H1 (cell line): ENCODE measurements at places on chromosomes 2 and 18. TPM values are rescaled to one million over a fixed set of nuclear protein-coding genes. Genes with fewer than 3 reads are reported as not detected.

DNA sequence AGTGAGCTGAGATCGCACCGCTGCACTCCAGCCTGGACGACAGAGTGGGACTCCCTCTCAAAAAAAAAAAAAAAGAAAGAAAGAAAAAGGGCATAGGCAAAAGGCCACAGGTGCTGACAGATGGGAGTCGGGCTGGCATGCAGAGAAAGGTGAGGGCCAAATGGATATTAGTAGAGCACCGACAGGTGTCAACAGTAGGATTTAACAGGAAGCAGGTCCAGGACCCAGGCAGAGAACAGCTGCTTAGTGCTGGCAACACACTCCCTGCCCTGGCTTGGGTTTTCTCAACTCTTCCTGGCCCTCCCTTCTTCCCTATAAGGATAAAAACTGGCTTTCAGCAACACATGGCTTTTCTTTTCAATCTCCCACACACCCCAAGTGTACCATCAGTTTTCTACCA, 84.9 kb downstream of the MRO start:
- H3K27me3 ChIP-seq: no peaks in the 10 kb centered on the region
- H3K27ac ChIP-seq: no peak overlapping the region
- no peak overlapping the region for H3K4me3 ChIP-seq
- no peaks in the 10 kb centered on the region for H3K4me1 ChIP-seq

DNA sequence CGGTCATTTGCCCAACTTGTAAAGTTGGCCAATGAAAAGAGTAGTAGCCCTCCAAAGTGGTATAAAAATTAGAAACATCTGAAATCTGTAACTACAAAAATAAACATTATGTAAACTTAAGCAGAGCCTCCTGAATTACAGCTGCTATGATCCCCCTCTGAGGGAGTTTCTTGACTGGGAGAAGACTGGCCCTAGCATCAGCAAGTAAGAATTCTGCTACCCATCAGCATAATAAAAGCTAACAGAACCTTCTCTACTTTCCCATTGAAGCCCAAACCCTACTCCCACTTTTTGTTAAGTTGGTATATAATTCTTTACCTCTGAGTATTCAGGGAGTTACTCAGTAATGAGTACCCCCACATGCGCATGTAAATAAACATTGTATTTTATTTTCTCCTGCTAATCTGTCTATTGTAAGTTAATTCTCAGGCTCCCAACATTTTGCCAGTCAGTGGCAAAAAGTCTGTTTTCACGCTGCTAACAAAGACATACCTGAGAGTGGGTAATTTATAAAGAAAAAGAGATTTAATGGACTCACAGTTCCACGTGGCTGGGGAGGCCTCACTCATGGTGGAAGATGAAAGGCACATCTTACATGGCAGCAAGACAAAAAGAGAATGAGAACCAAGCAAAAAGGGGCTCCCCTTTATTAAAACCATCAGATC, 71.3 kb downstream of the MYL12B start:
- H3K27me3 ChIP-seq: no peaks in the 10 kb centered on the region
- DNase-seq: no peak
- no peak overlapping the region for H3K4me3 ChIP-seq
- H3K36me3 ChIP-seq: no peaks in the 10 kb centered on the region
- peaks cover 3% of the 10 kb centered on the region; the same call in 1 of the 2 replicates for H3K4me1 ChIP-seq

Gene IL1B
- total RNA-seq: not detected in 2 replicates

Gene EVX2
- total RNA-seq: not detected in 2 replicates

- no peak overlapping the region for H3K4me3 ChIP-seq
- H3K27ac ChIP-seq: no peak overlapping the region
- H3K4me1 ChIP-seq: peaks cover 2% of the 10 kb centered on the region
- H3K36me3 ChIP-seq: no peaks in the 10 kb centered on the region
Measured at GRCh38 chr2:108348816-108349570, 28.8 kb upstream of the SULT1C4 start.

- no peak overlapping the region for H3K4me3 ChIP-seq
- DNase-seq: no peak
- H3K27me3 ChIP-seq: no peaks in the 10 kb centered on the region
- no peaks in the 10 kb centered on the region for H3K36me3 ChIP-seq
- no peak overlapping the region for H3K27ac ChIP-seq
Measured at GRCh38 chr2:222810044-222810443, 50.8 kb upstream of the ACSL3 start.

- no peak overlapping the region for H3K27ac ChIP-seq
- no peaks in the 10 kb centered on the region for H3K27me3 ChIP-seq
- no peak overlapping the region for H3K4me3 ChIP-seq
- H3K36me3 ChIP-seq: no peaks in the 10 kb centered on the region
Measured at GRCh38 chr18:24485681-24486080, 25.2 kb downstream of the HRH4 start.

DNA sequence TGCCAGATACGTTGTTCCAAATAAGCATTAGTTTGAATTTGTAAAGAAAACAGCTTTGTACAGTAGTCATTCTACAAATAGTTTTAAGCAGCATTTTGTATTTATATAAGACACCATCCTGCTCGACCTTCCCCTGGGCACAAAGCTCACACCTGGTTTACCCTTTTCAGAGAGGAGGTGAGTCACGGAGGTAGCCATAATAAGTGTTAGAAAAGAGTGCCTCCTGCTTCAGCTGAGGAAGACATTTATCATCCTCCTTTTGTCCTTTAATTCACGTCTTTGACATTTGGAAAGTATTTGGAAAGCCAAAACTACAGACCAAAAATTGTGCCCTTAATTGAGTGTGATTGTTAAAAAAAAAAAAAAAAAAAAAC, 6.8 kb downstream of the RAB12 start:
- H3K4me1 ChIP-seq: peaks cover 20% of the 10 kb centered on the region
- no peak overlapping the region for H3K27ac ChIP-seq

DNA sequence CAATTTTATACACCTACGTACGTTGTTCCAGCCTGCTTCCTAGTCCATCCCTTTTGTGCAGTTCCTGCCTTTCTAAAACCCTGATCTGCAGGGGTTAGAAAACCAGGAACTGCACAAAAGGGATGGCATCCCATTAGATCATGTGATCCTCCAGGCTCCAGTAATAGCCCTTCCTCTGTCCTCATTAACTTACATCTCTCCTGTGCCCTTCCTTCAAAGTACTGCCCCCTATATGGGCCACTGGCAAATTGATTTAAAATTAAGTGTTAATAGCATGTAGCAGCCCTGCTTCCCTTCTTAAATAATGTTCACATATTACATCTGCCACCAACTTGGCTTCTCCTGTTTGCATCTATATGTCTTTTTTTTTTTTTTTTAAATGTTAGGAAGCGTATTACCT, 61.3 kb upstream of the NXPH2 start:
- H3K27ac ChIP-seq: no peak overlapping the region
- H3K36me3 ChIP-seq: no peaks in the 10 kb centered on the region
- H3K4me3 ChIP-seq: no peak overlapping the region
- DNase-seq: no peak
- no peaks in the 10 kb centered on the region for H3K4me1 ChIP-seq

GRCh38 chr2:36781907-36782720, 85.6 kb downstream of the VIT start:
- no peak for DNase-seq
- no peak overlapping the region; the same call in 1 of the 2 replicates for H3K27ac ChIP-seq
- no peaks in the 10 kb centered on the region for H3K36me3 ChIP-seq

Gene ZNF804A
- total RNA-seq: not detected in 2 replicates

DNA sequence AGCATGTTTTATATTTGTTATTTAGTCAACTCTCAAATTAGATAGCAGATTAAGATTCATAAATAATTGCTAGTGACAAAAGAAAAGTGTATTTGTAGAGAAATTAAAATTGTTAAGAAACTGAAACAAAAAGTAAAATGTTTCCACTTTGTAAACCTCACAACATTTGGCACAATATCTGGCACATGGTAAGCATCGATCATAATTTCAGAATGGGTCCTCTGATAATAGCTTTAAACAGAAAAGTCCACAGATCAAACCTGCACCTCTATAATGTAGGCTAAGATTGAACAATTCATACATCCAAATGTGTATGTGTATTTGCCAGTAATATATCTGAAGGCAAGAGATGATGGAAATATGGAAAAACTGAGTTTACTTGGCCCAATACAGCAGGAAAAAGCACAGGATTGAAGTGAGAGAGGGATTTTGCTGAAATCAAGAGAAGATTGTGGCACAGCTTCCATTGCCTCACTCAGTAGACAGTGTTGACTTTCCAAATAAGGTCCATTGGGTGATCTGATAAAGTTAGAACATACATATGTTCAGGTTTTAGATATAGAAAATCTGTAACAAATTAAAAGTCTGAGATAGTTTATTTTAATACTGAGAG, 39.4 kb downstream of the COBLL1 start:
- no peaks in the 10 kb centered on the region for H3K36me3 ChIP-seq
- H3K27ac ChIP-seq: no peak overlapping the region
- H3K4me1 ChIP-seq: no peaks in the 10 kb centered on the region
- H3K4me3 ChIP-seq: no peak overlapping the region

- DNase-seq: no peak
- no peak overlapping the region for H3K27ac ChIP-seq
- H3K27me3 ChIP-seq: no peaks in the 10 kb centered on the region
- no peak overlapping the region for H3K4me3 ChIP-seq
- H3K36me3 ChIP-seq: no peaks in the 10 kb centered on the region
- H3K4me1 ChIP-seq: no peaks in the 10 kb centered on the region
Measured at GRCh38 chr2:162422894-162423293, 79.0 kb downstream of the GCA start.

GRCh38 chr2:191441496-191442214, 196.5 kb downstream of the MYO1B start:
- H3K36me3 ChIP-seq: no peaks in the 10 kb centered on the region
- H3K4me3 ChIP-seq: no peak overlapping the region
- DNase-seq: no peak
- no peak overlapping the region for H3K27ac ChIP-seq

Gene RIT2
- 2.5 and 3.2 TPM in 2 replicates for total RNA-seq

Gene ALPP
- 0.15 TPM in 1 of 2 replicates, not detected in the other for total RNA-seq

Gene BARD1
- total RNA-seq: 29.8 and 32.3 TPM in 2 replicates

- H3K4me1 ChIP-seq: no peaks in the 10 kb centered on the region
- no peak for DNase-seq
- H3K4me3 ChIP-seq: no peak overlapping the region
- H3K27ac ChIP-seq: no peak overlapping the region
Measured at GRCh38 chr2:181300600-181301291, 156.4 kb upstream of the ITGA4 start.

DNA sequence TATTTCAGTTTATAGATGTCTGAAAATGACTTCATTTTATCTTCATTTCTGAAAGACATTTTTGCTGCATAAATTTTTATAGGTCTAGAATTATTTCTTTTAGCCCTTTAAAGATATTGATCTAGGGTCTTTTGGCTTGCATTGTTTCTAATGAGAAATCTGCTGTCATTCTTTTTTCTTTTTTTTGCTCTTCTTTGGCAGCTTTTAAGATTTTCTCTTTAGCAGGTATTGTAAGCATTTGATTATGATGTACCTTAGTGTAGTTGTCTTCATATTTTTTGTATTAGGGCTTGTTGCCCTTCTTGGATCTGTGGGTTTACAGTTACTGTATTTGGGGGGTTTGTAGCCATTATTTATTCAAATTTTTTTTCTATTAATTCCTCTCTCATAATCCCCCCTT, 66.0 kb upstream of the IL1R1 start:
- H3K27ac ChIP-seq: no peak overlapping the region
- no peaks in the 10 kb centered on the region for H3K4me1 ChIP-seq
- H3K27me3 ChIP-seq: no peaks in the 10 kb centered on the region
- no peak for DNase-seq
- H3K36me3 ChIP-seq: no peaks in the 10 kb centered on the region

- no peak for DNase-seq
- no peaks in the 10 kb centered on the region for H3K27me3 ChIP-seq
- no peaks in the 10 kb centered on the region; the same call in 1 of the 2 replicates for H3K36me3 ChIP-seq
- H3K27ac ChIP-seq: peak overlapping the region; percentile 39
Measured at GRCh38 chr2:174827371-174828369, 63.4 kb upstream of the CHRNA1 start.

GRCh38 chr2:45743531-45744396, 92.3 kb downstream of the PRKCE start:
- no peaks in the 10 kb centered on the region for H3K36me3 ChIP-seq
- no peaks in the 10 kb centered on the region for H3K4me1 ChIP-seq
- DNase-seq: no peak
- H3K4me3 ChIP-seq: no peak overlapping the region
- no peaks in the 10 kb centered on the region for H3K27me3 ChIP-seq

DNA sequence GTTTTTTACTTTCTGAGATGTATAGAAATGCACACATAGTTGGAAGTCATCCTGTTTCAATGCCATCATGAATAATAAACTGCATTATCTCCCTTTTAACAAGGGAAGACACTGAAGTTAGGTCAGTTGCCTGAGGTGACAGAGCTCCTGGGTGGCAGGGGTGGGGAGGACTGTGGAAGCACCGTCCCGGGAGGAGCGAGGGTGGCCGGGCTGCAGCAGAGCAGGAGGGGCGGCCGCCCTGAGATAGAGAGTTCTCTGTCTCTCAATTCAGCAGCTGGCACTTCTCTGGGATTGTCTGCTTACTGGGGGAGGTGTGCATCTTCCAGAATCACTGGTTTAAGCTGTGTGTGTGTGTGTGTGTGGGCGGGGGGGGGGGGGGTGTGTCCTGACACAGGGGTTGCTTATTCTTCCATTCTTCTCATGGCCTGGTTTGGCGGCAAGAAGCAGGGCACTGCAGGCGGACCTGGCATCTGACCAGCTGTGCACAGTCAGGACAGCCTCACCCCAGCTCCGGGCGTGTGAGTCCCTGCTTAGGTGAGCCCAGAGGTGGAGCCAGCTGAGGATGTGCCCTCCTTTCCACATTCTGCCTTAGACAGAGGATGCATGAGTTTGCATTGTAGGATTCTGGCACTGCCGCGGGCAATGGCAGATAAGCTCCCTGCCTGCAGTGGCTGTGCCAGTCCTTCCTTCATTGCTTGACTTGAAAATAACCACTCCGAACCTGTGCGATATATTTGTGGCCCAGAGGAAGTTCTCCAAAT, 40.4 kb downstream of the VWA3B start:
- DNase-seq: no peak
- peaks cover 9% of the 10 kb centered on the region for H3K4me1 ChIP-seq
- H3K36me3 ChIP-seq: no peaks in the 10 kb centered on the region; the same call in 1 of the 2 replicates
- no peak overlapping the region for H3K27ac ChIP-seq
- H3K27me3 ChIP-seq: no peaks in the 10 kb centered on the region

- H3K4me1 ChIP-seq: peaks cover 11% of the 10 kb centered on the region
- no peak for DNase-seq
- no peak overlapping the region for H3K4me3 ChIP-seq
- H3K36me3 ChIP-seq: no peaks in the 10 kb centered on the region
Measured at GRCh38 chr2:142973822-142974207, 96.4 kb downstream of the KYNU start.

- peaks cover 29% of the 10 kb centered on the region for H3K27me3 ChIP-seq
- H3K4me1 ChIP-seq: peaks cover 3% of the 10 kb centered on the region
- H3K27ac ChIP-seq: no peak overlapping the region
- H3K36me3 ChIP-seq: no peaks in the 10 kb centered on the region
Measured at GRCh38 chr2:50343150-50343830, 688.6 kb downstream of the NRXN1 start.

Gene DSG4
- total RNA-seq: not detected in 2 replicates

Gene FAM168B
- 58.1 and 61.9 TPM in 2 replicates for total RNA-seq

Gene GALNT1
- total RNA-seq: 93.0 and 101 TPM in 2 replicates
